ENCODE measurements at places on chromosomes 1 and 21.

- no peak for DNase-seq
Measured at GRCh38 chr1:16266411-16267118, 29.6 kb upstream of the CPLANE2 start.

DNA sequence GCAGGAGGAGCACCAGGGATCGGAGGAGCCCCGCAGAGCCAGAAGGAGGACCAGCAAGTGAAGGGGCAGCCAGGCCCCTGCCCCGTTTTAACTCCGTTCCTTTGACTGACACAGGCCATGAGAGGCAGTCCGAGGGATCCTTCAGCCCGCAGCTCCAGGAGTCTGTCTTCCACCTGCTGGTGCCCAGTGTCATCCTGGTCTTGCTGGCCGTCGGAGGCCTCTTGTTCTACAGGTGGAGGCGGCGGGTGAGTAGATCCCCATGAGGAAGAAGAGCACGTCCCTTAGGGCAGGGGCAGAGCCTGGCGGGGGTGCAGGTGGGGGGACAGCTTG, 13.3 kb downstream of the CSF1 start:
- DNase-seq: no peak

- no peak for DNase-seq
Measured at GRCh38 chr1:14763977-14764376, 165.5 kb downstream of the KAZN start.

GRCh38 chr1:23122796-23123195, 45.9 kb downstream of the LUZP1 start:
- DNase-seq: no peak

GRCh38 chr1:209609041-209609790, 25.7 kb downstream of the CAMK1G start:
- DNase-seq: no peak
